ENCODE measurements at places on chromosomes 7 and 10. TPM values are rescaled to one million over a fixed set of nuclear protein-coding genes. Genes with fewer than 3 reads are reported as not detected.
A peak's percentile ranks its signal among the peaks of the same experiment; 100 is the strongest.

Gene GBX1
- total RNA-seq: not detected

DNA sequence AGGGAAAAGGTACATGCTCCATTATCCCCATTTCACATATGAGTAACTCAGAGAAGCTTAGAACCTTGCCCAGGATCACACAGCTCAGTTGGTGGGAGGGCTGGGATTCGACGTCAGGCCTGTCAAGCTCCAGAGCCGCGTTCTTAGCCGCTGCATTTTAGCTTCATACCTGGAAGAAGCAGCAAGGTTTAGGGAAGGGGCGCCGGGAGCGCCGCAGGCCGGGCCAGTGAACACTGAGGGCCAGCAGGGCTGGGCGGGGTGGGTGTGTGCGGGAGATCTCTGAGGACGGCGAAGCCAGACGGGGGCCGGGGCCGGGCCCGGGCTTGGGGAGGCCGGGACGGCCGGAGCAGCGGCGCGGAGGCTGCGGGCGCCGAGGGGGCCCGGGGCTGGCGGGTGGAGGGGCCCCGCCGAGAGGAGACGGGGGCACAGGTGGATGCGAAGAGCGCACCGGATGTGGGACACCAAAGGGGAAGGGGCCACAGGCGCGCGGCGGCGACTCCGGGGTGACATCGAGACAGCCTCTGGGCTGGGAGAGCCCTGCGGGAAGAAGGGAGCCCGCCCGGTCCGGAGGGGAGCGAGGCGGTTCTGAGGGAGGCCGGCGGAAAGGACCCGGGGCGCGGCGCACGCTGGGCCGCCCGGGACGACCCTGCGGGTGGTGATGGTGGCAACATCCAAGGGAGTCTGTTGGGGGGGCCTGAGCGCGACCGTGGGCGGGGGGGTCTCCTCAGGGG, 498 bp downstream of the NDST2 start:
- DNase-seq: no peak

GRCh38 chr7:80719261-80719660, 80.8 kb downstream of the CD36 start:
- no peak for DNase-seq

Gene RAPGEF5
- total RNA-seq: 1.9 TPM

DNA sequence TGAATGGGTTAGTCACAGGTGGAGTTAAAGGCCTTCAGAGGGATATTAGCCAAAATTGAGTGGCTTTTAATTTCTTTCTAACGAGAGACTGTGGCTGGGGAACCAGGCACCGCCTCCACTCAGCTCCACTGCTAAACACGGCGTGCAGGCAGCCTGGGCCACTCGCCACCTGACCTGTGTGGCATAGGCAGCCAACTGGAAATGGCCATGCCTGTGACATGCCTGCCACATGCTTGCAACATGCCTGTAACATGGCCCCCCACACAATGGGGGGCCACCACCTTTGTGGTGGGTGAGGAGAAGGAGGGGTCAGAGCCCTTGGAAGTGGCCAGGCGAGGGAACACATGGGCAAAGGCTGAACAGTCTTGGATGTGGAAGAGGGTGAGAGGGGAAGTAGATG, 60.1 kb upstream of the PAX2 start:
- DNase-seq: no peak

DNA sequence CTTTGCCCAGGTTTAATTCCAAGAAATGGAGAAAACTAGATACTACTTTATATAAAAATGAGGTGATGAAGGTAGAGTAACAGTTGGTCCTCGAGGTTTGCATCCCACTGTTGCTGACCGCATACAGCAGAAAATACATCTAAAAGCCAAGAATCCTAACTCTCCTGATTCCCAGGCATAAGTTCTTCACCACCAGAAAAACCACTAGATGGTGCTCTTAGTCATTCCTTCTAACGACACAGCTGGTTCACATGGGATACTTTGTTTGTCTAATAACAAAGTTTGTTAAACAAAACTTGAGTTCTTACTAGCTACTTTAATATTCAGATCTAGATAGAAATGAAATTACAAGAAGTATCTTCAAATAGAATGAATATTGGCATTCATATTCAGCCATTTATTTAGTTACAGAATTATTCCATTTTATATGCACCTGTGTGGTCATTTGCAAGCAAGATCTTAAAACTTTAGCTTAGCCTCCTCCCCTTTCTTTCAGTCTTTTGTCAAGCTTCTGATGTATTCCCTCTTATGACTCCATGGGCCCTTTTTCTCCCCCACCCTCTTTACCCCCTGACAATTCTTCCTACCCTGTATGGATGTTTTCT, 54.1 kb upstream of the CYP26C1 start:
- DNase-seq: peak; percentile 67

DNA sequence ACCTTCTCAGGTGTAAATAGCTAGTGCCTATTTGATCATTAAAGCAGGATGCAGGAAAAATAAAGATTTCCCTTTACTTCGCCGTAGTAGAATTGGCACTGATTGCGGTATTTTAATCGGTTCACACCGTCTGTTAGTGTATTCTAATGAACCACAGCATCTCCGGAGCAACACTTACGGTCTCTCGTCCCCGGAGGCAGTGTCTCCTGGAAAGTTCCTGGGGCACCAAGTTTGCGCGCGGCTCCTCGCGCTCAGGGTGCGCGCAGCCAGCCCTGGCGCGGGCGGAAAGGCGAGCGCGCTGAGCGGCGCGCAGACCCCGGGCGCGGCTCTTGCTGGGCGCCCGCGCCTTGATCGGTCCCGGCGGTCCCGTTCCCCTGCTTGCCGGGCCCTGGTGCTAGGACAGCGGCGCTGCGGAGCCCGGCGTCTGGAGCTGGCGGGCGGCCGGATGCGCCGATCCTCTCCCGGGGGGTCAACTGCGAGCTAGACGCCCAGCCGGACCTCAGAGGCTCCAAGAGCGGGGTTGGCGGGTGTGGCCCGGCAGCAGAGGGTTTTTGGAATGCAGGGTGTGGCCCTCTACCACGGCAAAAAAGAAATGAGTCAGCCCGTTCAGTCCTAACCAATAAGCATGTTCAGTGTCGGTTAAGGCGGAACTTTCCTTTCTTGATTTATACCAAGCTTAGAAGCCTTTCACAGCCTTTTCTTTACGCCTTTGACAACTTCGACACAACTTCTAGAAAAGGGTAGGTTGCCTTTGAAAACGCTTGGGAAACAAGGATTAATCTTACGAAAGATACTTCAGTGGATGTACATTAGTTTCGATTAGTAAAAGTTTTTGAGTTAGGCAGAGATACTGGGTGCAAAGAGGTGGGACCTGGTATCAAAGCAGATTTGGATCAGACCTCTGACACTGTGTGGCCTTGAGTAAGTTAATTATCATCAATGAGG, 166.8 kb upstream of the ASAH2 start:
- peak; percentile 91 for DNase-seq

- DNase-seq: no peak
Measured at GRCh38 chr7:64314566-64314965, 805 bp downstream of the ZNF736 start.

DNA sequence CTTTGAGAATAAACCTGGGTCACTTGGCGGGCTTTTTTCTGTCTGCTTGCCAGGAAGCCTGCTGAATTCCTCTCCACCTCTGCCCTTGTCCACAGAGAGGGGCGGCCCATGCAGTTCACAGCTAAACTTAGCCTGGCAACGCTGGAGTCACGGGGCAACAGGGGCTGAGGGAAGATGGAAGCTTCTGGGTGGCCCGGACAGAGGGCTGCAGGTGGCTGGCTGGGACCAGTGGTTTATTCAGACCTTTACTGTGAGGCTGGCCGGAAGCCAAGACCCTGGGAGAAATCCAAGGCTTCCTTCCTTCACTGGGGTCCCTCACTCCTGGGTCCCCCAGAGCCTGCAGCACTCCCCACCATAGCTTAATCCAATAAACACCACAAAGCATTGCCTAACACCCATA, 17.0 kb downstream of the ITPRIP start:
- DNase-seq: no peak

DNA sequence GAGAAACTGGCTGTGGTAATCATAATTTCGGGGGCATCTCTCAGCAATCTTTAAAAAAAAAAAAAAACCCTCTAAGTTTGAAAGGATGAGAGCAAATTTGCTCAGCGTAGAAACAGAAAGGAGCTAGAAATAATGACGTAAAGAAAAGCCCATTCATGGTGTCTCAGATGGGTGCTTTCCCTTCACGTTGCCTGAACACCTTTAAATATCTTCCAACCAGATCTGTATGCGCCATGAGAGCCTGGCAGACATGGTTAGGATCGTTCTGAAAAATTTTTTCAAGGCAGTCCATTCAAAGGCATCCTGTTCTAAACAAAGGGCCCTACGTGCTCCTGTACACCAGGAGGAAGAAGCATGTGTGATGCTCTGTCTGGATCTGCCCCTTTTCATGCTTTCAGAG, 141.2 kb upstream of the C1QL3 start:
- DNase-seq: no peak

DNA sequence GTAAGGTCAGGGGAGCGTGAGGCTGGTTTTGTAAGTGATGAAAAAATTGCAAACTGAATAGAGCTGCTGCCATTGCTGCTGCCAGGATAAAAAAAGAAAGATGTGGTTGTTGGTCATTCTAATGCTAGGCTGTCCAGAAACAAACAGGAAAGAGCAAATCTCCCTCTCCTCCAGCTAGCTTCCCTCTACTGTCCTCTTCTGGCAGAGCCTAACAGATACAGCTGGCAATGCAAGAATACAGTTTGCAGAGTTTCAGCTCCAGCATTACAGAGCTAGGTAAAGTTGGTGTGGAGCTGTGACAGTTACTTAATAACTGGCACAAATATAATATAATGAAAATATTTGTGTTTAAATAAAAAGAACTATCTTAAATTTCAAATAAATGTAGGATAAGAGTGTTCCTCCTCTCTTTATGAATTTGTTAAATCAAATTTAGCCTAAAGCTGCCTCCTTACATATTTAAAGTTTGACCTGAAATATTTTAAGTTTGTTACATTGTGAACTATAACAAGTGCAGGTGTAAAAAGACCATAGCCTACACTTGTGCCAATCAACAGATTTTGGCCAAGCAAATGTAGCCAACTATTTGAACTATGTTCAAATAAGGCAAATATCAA, 407.7 kb downstream of the SH2D4B start:
- DNase-seq: peak; percentile 32

- no peak for DNase-seq
Measured at GRCh38 chr10:79411546-79412495, 33.6 kb downstream of the ZCCHC24 start.

DNA sequence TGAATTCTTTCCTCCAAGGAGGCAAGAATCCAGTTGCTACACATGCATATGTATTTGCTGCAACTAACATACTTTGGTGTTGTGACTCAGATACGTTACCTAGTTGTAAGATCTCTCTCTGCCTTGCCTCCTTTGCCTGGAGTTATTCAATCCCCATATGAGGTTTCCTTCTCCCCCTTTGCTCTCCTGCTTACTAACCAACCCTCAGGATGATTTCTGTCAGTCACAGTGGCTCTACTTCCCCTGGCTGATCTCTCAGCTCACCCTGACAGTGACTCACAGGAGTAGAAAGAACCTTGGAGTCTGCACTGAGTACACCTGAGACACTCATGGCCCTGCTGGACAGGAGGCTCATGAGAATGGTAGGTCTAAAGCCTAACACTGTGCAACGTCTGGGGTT, 92.0 kb downstream of the TMEM106B start:
- DNase-seq: peak; percentile 75

DNA sequence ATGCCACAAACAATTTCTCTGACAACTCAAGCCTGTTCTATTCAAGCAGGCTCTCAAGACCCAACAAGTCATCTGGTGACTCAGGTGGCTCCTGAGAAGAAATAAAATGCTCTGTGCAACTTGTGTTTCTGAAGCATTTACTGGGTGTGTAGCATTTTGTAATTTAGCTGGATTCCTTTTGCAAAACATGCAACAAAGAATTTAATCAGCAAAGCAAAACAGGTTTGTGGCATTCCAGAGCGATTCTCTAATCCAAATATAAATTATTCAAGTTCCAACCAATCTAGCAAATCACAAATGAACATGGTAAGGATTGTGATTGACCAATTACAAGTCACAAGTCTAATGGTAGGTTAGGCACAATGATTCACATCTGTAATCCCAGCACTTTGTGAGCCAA, 39.8 kb upstream of the C10orf67 start:
- DNase-seq: peak; percentile 66

GRCh38 chr7:80775897-80776296, 137.5 kb downstream of the CD36 start:
- no peak for DNase-seq

- DNase-seq: peak; percentile 93
Measured at GRCh38 chr10:119658274-119658673, 7.1 kb downstream of the BAG3 start.

GRCh38 chr7:85475071-85475470, 288.2 kb upstream of the SEMA3D start:
- DNase-seq: no peak

GRCh38 chr7:119482209-119482608, 790.8 kb upstream of the KCND2 start:
- DNase-seq: peak; percentile 42

Gene XRCC2
- total RNA-seq: 5.2 TPM

GRCh38 chr10:71852355-71852937, 1.4 kb upstream of the PSAP start:
- DNase-seq: no peak

Gene GOLGA7B
- not detected for total RNA-seq

DNA sequence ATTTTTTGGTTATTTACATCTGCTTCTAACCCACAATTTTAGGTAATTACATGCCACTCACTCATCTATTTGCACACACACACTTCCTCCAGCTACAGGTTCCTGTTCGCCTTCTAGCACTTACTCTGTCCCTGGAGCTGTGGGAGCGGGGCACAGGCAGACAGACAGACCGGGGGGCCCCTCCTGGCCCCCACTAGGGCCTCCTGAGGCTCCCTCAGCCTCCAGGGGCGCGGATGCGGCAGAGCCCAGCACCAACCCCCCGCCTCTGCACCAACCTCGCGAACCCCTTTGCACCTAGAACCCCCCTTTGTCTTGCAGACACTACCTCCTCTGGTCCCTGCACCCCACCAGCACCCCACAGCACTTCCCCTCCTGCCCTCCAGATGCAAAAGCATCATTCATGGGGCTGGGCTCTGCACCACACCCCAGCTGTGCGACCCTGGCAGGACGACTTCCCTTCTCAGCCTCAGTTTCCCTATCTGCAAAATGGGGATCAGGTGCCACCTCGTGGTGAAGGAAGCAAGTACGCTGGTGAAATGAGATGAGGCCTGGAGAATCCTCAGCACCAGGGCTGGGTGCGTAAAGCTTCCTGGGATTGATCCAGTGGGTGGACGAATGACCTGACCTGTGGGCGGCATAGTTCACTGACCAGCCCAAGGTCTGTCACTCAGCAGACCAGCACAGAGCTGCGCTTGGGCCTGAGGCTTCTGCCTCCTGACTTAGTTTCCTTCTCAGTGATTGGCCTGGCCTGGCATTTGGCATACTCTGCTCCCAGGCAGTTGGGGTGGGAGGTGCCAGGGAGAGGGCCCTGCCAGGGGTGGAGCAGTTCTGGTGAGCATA, 37.9 kb downstream of the ELFN1 start:
- no peak for DNase-seq
